ENCODE measurements at places on chromosomes 2 and 18.
A peak's percentile ranks its signal among the peaks of the same experiment; 100 is the strongest.

DNA sequence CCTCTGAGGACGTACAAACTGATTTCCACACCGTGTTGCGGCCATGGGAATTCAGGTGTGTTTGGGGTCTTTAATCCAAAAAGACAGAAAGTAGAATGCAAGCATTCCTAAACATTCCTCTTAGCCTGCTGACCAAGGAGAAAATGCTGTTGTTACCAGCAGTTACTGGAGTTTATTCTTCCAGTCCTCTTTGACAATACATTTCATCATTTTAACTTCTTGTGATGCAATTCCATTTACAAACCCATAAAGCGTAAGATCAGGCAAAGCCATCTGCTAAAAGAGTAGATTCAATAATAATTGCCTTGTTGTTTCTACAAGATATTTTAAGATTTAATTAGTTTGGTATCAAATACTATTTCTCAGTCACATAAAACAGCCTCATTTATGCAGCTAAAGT is 32.7 kb downstream of the SPIRE1 start:
- DNase-seq, result no peak

- DNase-seq, result no peak
Observed at GRCh38 chr2:36670881-36671595, 25.5 kb upstream of the VIT start.

GRCh38 chr2:53422979-53423378 is 344.6 kb upstream of the CHAC2 start:
- peak; percentile 25 for DNase-seq

DNA sequence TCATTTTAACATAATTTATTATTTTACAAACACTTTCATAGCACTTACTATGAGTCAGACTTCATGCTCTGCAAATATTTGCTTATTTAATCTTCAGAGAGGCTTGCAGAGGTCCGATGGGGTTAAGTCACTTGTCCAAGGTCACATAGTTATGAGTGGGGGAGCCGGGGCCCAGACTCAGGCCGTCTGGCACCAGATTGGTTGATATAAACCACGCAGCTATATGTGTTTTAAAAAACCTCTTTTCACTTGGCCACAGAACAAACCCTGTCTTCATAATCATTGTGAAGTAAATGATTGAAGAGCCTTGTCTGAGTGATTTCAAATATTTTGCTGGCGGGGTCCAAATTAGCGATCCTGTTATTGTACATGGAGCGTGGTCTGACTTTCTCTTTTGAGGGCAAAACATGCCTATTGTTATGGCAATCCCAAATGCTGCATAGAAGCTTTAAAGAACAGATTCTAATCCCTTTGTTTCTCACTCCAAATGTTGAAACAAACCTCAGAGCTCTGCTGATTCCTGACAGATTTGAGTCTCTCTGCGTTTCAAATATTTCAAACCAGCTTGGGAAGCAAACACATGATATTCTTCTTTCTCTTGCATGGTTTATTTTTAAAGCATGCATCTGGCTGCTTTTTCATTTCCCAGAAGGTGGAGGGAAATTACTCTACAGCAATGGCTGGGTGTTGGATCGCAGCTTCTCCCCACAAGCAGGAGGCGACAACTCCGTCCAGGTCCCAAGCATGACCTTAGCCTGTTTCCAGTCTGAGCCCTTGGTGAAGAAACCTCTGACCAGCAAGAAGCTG is 142.4 kb downstream of the DDX1 start:
- DNase-seq, result no peak

- no peak for DNase-seq
Observed at GRCh38 chr2:129619471-129619870, 360.0 kb upstream of the RAB6C start.

DNA sequence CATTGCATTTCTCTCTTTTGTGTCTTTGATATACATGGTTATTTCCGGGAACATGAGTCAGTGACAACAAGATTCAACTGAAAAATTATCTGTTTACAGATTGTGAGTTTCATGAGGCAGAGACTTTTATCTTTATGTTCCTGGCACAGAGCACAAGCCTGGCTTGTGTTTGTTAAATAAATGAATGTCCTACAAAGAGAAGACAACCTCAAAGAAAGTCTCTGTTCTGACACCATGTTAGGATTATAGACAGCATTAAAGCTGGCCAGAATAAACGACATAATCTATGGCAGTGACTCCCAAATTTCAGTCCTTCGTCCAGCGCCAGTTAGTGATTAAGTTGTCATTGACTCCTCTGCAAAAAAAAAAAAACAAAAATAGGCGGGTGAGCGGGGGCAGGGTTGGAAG is 97.4 kb upstream of the DNAJC10 start:
- DNase-seq, result no peak

DNA sequence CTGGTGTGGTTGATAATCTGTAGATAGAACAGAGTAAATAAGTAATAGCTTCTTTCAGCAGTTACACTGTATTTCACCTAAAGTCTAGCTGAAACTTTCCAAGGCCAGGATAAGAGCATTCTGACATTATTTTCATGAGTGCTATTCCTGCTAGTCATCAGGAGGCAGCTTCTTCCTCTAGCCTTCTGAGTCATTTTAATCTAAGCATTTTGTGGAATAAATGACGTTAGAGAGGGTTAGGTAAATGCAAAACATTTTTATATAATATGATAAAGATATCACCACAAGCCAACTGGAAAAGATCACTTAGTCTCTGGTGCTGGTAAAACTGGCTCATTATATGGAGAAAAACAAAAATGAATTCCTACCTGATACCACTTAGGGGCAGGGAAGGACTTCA is 138.5 kb downstream of the MEP1B start:
- DNase-seq, result no peak

GRCh38 chr18:73839441-73839840 is 308.2 kb downstream of the FBXO15 start:
- no peak for DNase-seq

GRCh38 chr2:102226612-102227391 is 40.0 kb downstream of the IL1RL2 start:
- DNase-seq, result peak; percentile 53

GRCh38 chr2:238096311-238097011 is 3.7 kb upstream of the ESPNL start:
- no peak for DNase-seq

DNA sequence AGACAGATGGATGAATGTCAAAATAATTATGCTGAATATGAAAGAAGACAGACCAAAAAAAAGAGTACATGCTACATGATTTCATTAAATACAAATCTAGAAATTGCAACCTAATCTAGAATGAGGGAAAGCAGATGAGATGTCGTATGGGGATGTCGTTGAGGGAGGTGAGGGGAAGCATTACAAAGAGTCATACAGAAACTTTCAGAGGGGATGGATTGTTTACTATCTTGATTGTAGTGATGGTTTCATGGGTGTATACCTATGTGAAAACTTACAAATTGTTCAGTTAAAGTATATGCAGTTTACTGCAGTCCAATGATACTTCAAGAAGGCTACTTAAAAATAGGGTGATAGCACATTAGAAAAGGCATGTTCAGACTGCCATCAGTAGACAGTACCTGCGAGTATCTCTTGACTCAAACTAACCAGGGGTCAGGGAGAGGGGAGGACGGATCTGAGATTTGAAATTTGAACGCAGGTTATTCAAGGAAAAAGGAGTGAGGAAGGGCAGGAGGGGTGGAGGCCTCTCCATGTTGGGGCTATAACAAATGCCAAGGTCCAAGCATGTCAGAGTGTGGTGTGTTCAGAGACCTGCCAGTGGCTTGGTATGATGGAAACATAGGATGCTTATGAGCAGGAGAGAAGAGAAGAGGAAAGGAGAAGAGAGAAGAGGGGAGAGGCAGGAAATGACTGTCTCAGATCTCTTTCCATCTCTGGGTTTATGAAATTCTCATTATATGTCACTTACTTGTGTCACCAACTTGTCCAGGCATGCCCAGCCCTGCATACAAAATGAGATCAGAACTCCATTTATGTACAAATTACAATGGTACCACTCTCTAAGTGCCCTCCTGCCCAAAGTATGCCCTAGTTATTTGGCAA is 257.3 kb upstream of the CXCR4 start:
- no peak for DNase-seq

GRCh38 chr18:26085056-26085455 is 5.4 kb downstream of the SS18 start:
- DNase-seq, result no peak

DNA sequence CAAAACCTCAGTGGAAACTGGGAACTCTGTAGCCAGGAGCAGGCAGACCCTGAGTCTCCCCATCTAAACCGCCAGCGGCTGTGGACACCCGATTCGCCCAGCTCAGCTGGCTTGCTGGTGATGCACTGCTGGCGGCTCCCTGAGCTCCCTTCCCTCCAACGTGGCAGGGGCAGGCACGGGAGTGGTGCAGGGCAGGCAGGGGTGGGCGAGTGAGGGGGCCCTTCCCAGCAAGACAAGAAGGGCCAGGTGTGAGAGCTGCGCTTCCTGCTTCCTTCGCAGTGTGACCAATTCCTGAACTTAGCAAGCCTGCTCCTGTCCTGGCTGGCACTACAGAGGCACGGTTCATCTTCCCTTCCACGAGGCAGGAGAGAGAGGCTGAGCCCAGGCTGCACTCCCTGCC is 12.3 kb upstream of the SEMA4C start:
- DNase-seq, result no peak

DNA sequence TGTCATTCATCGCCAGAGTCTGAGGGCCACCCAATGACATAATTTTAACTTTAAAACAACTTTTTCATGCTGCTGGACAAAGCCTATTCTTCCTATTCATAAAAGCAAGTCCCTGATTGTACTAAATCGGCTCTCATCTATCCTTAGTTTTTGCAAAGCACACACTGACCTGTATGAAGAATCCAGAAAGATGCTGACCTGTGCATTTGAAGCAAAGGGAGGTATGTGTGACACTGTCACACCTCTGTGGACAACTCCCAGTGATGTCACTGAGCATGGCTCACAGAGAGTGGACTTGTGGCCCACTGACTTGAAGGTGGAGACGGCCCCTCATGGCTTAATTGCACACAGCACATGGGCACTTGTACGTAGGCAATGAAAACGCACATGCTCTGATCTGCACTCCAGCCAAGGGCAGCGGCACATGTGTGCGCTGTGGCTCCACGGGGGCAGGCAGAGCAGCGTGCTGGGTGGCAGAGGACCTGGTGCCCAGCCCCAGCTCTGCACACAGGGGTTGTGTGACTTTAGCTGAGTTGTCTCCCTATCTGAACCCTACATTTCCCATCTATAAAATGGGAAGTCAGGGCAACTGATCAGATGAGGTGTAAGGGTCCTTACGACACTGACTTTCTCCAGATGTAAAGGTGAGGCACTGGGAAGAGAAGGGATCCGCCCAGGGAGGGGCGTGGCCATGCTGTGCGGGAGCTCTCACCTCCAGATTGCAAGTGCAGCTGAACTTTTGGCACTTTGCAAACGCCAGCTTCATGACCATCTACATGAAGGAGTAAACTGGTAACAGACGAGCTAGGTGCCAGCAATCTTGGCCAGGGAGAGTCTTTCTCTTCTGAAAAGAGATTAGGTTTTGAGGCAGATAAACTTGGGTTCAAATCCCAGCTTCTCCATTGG is 14.3 kb upstream of the ODC1 start:
- no peak for DNase-seq

DNA sequence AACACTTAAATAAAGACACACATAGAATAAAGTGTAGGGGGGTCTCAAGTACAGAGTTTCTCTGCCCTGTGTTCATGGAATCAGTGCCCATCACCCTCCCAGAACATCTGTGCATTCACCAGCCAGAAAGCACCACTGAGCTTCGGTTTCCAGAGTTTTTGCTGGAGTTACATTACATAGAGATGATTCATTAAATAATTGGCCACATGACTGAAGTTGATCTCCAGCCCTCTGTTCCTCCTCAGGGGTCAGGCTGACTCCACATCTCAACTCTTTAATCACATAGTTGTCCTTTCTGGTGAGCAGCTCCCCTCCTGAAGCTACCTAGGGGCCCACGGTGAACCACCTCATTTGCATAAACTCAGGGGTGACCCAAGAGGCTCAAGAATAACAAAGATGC is 129.8 kb downstream of the METTL4 start:
- no peak for DNase-seq

DNA sequence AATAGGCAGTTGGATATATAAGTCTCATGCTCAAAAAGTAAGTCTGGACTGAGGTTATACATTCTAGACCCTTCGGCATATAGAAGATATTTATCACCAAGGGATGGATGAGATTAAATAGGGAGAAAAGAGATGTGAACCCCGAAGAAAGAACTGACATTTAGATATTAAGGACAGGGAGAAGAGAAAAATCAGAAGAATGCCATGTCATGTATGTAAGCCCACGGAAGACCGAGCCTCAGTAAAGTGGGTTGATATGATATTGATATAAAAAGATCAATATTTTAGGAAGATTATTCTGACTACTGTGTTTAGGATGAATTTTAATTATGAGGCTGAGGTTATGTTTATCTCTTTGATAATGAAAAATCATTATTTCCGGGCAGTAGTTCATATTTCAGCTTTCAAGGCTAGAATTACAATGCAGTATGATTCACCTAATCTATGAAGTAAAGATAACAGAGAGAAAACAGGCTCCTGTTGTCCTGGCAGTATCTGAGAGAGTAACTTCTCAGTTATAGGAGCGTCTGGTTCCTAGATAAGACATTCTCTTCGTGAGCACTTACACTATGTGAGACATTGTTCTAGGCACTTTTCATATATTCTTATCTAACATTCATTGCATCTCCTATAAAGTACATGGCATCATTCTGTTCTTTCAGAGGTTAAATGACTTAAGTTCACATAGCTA is 83.0 kb downstream of the UBR3 start:
- DNase-seq, result no peak

- no peak for DNase-seq
Observed at GRCh38 chr2:199163613-199164458, 293.9 kb downstream of the SATB2 start.

DNA sequence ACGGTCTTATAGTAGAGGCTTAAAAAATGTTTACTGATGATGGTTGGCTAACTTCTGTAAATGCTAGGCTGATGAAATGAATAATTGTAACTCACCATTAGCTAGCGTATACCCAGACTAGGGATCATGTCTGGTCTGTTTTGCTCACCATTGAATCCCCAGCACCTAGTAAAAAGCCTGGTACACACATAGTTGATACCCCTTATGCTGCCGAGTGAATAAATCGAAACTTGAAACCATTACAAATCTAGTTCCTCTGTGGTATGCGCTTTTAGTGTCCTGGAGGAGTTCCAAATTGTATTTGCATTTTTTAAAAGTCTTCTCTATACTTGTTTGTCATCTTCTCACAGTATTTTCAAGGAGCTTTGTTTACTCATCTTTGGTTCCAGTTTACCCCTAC is 1.3 kb downstream of the TAF1B start:
- DNase-seq, result peak; percentile 85

- peak; percentile 65 for DNase-seq
Observed at GRCh38 chr2:61793389-61793836, 60.4 kb downstream of the FAM161A start.

DNA sequence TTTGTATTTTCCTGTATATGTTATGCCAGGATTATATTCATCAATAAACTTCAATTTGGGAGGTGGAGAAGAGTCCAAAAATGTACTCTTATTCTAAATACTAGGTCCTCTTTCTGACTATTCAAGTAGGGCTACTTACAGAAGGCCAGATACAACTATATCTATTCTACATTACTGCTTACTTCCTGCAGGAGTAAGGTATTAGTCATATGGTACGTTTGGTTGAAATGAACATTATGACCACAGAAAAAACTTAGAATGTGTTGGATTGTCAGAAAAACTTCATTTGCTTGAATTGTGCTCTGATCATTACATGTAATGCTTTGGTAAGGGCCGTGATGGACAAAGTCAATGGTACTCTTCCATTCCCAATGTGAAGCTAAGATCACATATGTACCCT is 35.0 kb downstream of the STAT4 start:
- DNase-seq, result peak; percentile 21
